ENCODE measurements at places on chromosomes 4 and X. TPM values are rescaled to one million over a fixed set of nuclear protein-coding genes. Genes with fewer than 3 reads are reported as not detected.
A peak's percentile ranks its signal among the peaks of the same experiment; 100 is the strongest.

GRCh38 chr4:81625422-81626417 lies 154.0 kb upstream of the RASGEF1B start:
- DNase-seq, result no peak

- DNase-seq, result peak; percentile 38
Observed at GRCh38 chr4:150960818-150961217, 54.3 kb downstream of the LRBA start.

GRCh38 chr4:150581056-150581605 lies 820 bp upstream of the MAB21L2 start:
- DNase-seq, result no peak

GRCh38 chrX:43283187-43283586 lies 372.9 kb upstream of the MAOA start:
- DNase-seq, result no peak

DNA sequence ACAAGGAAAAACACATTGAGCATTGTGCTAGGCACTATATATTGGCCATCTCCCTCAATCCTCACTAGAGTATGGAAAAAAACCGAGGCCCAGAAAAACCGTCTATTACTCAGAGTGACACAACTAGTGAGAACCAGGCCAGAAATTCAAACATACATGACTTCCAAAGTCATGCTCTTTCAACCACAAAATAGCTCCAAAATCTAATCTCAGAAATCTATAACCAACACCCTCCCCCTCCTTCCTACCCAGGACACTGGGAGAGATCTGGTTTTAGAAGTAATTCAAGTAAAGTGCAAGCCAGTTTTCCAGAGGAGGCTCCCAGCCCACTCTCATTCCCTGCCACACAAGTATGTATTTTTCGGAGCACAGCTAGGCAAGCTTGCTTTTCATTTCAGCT lies 7.6 kb downstream of the HS3ST1 start:
- DNase-seq, result no peak

DNA sequence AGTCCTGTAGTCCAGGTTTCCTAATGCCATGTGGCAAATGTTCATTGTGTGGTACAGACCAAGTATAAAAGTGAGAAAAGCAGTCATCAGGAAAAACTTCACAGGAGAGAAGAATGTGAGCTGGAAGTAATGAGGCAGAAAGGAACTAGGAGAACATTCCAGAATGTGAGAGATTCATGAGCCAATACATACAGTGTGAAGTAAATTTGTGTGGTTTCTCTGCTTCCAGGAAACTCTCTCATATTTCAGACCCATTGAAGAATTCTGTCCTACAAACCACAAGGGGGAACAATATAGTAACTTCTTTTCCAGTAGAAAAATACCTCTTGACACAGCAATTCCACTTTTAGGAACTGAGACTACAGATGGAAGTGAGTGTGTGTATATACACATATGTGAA lies 136.5 kb downstream of the RNF150 start:
- DNase-seq, result no peak

DNA sequence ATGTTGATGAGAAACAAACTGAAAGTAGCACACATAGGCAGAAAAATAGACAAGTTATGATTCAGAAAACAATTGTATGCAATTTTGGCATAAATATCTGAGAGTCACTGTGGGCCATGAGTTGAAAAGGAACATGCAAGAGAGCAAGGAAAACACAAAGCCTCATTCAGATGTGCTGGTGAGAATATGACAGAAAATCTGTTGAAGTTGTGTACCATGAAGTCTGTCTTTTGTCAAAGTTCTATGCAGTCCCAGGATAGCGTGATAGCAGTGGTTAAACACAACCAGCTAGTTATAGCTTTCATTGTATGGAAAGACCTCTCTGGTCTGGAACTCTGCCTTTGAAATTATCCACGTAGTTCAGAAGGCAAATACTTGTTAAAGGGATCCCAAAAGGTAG lies 53.0 kb downstream of the TMEM154 start:
- DNase-seq, result no peak

GRCh38 chrX:153725832-153726285 lies 1.2 kb downstream of the ABCD1 start:
- DNase-seq, result no peak

DNA sequence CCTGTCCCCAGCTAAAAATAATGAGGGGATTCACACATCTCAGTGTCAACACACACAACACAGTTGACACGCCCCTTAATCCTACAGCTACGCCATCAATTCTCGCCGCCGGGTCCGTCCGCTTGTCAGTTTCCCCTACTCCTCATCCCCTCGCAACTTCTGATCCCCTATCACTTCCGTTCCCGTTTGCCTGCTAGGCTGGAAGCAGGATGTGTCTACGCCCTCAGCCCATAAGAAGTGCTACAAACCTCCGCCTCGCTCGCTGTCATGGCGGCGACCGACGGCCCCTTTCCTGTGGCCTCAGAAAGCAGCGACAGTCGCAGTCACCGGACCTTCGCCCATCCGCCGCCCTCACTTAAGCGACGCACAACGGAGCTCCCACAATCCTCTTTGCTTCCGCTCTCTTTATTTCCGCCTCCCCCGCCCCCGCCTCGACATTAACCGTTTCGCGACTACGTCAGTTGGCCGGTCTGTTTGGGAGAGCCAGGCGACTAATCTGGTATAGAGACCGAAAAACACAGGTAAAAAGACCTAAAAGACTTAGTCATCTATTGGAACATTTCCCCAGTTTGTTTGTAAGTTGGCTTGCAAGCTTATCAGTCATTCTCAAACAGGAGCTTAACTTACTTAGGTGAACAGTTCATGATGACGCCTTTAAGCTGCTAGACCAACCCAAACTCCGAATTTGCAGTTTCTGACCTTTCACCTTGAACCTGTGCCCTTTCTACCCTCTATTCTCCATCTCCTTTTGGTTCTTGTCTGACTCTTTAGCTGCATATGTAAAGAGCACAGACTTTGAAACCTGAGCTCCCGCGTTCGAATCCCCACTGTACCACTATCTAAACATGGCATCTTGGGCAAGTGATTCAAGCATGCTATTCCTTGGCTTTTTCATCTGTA lies at the start of gene SLC25A53:
SLC25A53 (minus strand) TSS at position 380 of the 900 bp plus-strand sequence. CDS start 51,752 bp downstream, outside the sequence.
- DNase-seq, result peak; percentile 79

GRCh38 chrX:115892056-115892708 lies 278.4 kb upstream of the AGTR2 start:
- no peak for DNase-seq

DNA sequence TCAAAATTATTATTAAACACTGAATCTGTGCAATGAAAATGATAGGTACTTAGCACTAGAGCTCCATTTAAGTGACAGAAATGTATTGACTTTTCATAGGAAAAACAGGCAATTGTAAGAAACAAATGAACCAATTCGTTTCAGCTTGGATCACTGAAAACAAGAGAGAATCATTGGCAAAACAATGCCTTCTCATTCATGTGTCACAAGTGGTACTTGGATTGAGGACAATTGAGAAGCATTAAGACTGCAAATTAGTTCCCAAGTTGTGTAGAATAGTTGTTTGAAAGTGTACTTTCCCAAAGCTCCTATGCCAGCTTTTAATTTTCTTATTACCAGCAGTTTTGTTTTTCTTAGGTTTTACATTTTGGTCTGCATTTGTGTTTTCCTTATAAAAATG lies 20.6 kb downstream of the CNKSR2 start:
- no peak for DNase-seq

The PNMA3 gene
- total RNA-seq, result 3.6 TPM

The TLR10 gene
- 0.40 TPM for total RNA-seq

The ODAPH gene
- total RNA-seq, result 3.5 TPM
